Hematopoietic multipotent progenitor cell (in vitro differentiated cells): ENCODE measurements at places on chromosomes 13 and 19. TPM values are rescaled to one million over a fixed set of nuclear protein-coding genes. Genes with fewer than 3 reads are reported as not detected.

The MAP4K1 gene
- 31.5 TPM for total RNA-seq

DNA sequence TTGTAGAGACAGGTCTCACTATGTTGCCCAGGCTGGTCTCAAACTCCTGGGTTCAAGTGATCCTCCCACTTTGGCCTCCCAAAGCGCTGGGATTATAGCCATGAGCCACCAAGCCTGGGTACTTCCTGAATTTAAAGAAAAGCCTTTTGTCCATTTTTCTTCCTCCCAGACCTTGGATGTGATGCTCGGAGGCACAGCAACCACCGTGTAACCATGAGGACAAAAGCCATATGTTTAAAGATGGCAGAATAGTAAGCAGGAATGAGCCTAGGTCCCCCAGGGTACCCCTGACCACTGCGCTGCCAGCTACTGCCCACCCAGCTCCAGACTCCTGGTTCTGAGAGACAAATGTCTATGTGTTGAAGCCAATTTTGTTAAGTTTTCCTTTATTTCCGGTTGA lies 31.1 kb downstream of the ZC3H4 start:
- DNase-seq = no peak

DNA sequence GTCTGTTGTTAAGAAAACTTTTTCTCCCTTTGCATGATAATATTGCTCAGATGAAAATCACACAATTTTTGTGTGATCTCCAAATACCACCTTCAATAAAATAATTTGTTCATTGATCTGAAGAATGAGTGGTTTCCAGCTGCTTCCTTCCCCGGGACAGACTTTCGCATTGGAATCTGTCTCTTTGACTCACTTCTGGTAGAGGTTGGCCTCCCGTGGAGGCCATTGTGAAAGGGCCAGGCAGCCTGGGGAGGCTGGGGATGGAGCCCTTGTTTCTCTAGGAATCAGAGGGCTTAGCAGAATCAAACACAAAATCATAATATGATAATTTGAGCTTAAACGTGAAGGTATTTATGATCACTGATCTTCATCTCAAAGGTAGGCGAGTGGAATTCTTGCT lies 135.0 kb upstream of the ZNF536 start:
- no peak for DNase-seq

GRCh38 chr13:71540098-71540497 lies 326.9 kb downstream of the DACH1 start:
- no peak for DNase-seq

DNA sequence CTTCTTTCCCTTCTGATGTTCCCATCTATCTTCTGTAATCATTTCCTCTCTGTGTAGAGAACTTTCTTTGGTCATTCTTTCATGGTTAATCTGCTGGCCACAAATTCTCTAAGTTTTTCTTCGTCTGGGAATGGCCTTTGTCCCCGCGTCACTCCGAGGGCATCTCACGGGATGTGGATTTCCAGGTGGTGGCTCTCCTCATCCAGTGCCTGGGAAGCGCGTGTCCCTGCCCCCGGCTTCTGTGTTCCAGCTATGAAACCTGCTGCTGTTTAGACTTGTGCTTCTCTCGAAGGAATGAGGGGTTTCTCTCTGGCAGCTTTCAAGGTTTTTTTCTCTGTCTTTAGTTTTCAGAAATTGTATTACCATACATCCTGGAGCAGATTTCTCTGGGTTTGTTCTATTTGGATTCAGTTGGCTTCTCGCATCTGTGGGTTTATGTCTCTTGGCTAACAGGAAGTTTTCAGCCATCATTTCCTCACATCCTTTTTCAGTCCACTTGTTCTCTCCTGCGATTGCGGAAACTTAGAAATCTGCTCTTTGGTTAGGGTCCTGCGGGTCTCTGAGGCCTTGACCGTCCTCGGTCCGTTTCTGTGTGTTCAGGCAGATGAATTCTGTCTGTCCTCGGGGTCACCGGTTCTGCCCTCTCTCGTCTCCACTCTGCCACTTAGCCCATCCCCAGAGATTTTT lies 36.9 kb upstream of the DCUN1D2 start:
- no peak for DNase-seq

GRCh38 chr19:40831502-40832430 lies 18.5 kb downstream of the CYP2A6 start:
- DNase-seq = no peak

The ADGRE2 gene
- 46.0 TPM for total RNA-seq

DNA sequence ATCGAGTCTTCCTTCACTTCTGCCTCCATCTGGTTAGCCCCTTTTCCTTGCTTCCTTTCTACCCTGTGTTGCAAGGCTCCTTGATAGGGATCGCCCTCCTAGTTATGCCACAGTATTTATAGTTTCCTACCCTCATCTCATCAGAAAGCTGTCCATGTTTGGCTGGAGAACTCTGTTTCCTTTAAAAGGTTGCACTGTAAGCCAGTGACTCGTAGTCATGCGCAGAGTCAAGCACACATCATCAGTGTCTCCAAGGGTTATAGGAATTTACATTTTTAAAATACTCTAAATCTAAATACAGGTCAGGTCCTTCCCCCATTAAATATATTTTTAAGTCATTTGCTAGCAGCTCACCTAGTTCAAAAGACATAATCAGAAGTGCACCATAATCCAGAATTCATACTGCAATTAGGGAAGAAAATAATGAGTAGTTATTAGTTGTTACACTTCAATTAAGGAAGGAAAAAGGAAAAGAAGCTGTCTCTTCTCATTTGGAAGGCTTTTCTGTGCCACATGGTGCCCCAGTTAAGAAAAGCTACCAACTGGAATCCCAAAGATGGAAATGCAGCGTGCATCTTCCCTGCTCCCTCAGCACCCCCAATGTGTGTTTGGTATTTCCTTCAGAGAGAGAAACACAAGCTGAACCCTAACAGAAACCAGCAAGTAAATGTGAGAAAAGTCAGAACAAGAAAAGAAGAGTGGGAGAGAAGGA lies 81.0 kb downstream of the GPR12 start:
- no peak for DNase-seq

DNA sequence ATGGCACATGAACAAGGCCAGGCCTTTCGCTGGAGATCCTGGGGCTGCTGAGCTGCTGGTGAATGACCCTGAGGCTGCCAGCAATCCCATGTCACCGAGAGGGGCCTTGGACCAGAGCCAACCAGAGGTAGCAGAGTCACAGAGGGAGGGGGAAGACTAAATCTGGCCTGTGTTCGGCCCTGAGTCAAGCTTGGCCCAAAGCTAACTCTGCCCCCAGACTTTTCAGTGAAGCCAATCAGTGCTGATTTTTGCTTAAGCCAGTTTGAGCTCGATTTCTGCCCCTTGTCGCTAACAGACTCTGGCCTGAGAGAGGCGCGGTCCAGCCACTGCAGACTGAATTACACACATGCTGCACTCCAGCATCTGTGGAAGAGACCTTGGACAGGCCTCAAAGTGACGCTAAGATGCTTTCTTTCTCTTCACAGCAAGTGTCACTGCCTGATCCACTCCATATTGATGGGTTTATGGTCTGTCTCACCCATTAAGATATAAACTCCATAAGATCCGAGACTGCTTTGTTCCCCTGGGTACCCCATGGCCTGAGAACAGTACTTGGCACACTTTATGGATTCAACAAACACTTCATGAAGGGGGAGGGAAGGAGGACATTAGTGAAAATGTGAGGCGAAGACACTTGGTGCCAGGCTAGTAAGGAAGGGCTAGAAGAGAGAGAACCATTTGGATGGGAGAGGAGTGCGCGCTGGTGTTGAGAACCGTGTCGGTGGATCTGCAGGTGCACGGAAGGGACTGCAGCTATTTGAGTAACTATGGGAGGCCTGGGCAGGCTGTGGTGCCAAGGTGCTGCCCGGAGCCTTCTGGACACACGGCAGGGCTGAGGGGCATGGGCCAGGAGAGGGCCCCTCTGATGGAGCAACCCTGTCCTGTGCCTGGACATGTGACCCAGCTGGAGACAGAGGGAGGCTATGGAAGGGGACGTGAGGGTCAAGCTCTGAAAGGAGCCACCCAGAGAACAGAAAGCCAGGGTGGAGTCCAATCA lies 17.6 kb downstream of the RANBP3 start:
- no peak for DNase-seq

The SHISA7 gene
- under 0.01 TPM for total RNA-seq

GRCh38 chr19:51651216-51651846 lies 4.7 kb upstream of the SIGLEC14 start:
- no peak for DNase-seq

The LGALS7B gene
- total RNA-seq = not detected
